ENCODE measurements at places on chromosomes 13 and 19.

- DNase-seq = peak; percentile 33
These were observed 5.3 kb upstream of the CD79A start for GRCh38 chr19:41871573-41872383.

DNA sequence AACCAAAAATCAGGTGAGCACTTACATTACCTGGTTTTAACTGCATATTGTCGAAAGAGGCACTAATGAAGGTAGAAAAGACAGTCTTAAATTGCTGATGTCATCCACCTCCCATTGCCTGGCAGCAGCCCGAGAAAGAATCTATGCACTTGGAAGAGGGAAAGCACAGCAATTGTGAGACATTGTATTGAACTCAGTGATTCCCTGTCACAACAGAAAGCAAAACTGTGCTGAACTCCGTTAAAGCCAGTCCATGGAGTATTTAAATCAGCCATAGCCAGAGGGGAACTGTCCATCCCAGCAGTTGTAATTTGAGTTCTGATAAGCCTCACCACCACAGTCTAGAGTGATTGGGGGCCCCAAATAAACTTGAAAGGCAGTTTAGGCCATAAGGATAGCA is 466.6 kb upstream of the PCDH9 start:
- DNase-seq = peak; percentile 77

DNA sequence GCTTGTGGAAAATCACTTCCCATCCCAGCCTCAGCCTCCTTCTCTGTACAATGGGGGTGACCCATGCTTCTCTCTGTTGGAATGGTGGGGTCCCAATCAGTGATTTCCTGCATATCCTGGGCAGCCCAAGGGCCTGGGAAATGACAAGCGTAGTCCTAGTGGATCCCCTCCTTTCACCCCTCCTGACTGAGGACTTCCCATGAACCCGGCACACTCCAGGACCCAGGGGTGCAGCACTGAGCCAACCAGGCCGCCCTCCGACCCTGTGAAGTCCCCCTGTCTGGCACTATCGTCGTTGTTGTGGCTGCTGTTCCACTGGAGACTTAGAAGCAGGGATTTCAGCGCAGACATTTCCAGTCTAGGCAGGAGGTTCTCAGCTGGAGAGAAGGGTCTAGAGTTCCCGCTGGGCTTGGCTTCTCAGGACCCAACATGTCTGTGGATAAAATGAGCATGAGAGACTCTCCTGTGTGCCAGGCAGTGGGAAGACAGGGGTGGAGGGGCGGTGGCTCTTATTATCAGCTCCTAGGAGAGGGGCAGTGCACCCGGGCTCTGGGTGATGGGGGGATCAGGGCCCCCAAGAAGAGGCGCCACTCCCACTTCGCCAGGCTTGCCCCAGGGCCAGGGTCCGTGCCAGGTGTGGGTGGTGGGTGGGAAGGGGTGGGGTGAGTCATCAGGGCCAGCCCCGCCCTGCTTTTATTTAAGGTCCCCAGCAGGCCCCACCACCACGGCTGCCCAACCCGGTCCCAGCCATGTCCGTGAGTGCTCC is at the start of gene LGALS7B:
TSS of gene LGALS7B (plus strand) at position 723 of the 766 bp plus-strand sequence. CDS start at position 750, 27 bp downstream.
- DNase-seq = no peak

DNA sequence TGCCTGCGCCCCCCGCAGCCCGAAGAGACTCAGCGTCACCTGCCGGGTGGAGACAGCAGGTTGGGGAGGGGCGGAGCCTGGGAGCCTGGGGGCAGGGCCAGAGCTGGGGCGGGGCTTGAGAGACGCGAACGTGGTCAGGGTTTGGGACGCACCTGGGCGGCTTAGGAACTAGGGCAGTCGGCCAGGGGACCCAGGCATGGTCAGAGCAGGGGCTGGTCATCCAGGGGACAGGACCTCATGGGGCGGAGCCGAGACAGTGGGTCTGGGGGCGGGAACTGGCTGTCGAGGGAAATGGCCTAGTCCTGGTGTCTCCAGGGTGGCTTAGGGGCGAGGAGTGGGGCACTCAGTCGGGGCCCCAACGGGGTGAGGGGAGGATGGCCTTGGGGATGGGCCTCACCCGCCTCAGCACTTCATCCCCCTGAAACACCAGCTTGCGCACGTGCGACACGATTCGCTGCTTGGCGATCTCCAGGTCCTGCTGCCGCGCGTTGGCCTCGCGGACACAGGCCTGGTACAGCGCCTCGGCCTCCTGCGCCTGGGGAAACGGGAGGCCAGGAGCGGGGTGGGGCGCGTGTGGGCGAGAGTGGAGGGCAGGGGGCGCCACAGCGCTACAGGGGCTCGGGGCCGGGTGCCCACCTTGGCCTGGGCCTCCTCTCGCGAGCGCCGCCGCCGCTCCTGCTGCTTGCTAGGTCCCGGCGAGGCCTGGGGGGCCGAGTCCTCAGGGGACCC is 5.8 kb downstream of the GMIP start:
- DNase-seq = no peak

- no peak for DNase-seq
These were observed 41.8 kb downstream of the RNASEH2B start for GRCh38 chr13:50951366-50951765.

DNA sequence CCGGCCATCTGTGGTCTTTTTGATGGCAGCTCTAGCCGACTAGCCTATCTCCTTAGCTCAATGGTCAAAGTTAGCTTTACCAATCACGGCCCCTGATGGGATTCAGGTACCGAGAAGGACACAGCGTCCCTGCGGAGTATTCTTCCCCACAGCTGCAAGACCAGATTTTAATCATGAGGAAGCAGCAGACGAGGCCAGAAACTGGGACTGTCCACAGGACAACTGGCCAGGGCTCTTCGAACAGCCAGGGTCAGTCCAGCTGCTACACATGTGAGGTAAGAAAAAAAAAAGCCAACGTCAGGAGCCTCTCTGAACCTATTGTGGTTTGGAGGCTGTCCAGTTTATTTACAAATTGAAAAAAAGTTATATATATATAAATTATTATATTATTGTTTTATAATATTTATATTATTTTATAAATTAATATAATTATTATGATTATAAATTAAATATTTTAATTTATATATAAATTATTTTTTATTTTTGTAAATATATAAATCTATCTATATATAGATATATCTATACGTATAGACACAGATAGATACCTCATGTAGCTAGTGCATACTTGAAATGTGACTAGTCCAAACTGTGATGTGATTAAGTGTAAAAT is 10.8 kb downstream of the RINL start:
- DNase-seq = no peak

DNA sequence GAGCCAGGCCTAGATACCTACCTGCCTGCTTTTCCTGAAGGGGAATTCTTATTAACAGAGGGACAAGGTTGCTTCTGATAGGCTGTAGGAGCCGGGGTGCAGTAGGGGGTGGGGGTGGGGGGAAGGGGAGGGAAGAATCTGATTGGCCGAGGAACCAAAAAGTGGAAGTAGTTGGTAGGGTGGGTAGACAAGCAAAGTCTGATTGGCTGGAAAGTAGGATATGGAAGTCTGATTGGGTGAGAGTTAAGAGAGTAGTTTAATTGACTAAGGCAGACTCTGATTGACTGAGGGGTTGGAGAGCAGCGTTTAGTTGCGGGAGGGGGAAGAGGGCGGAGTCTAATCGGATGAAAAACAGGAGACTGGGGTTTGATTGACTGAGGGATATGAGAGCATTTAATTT is 9.4 kb upstream of the CYP4F22 start:
- DNase-seq = peak; percentile 94

GRCh38 chr13:75843991-75844390 is 207.9 kb downstream of the LMO7 start:
- DNase-seq = no peak

GRCh38 chr13:24184265-24184841 is 23.8 kb downstream of the SPATA13 start:
- DNase-seq = no peak

DNA sequence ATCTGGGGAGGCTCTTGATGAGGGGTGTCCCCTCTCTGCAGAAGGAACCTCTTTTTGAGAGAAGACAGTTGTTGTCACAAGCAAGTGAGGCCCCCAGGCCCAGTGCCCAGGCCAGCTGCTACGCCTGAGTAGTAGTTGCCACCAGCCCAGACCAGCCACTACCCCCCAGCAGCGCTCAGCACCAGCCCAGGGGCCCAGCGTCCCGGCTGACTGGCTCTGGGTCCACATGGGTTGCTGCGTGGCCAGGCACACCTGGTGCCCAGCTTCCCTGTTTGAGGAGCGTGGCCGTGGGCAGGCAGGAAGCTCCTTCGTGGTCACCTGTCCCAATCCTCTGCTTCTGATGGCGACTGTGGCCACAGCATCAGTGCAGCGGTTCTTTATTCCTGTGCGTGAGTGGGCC is 84.7 kb downstream of the KDM4B start:
- no peak for DNase-seq

DNA sequence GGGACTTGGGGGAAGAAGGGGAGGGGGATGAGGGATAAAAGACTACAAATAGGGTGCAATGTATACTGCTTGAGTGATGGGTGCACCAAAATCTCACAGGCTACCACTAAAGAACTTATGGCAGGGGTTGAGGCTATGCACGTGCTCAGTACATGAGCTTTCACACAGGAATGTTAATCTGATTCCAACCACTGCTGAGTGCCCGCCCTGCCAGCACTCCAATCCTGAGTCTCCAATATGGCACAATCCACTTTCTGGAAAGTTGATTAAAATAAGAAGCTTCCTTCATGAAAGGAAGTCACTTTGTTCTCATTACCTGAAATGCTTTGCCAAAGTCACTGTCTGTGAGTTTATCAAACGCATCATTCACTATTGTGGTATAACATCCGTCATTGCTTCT is 463.0 kb downstream of the IRS2 start:
- no peak for DNase-seq

GRCh38 chr19:11265785-11266236 is 3.5 kb upstream of the DOCK6 start:
- no peak for DNase-seq

GRCh38 chr13:19882231-19882630 is 18.8 kb upstream of the ZMYM5 start:
- DNase-seq = no peak

- no peak for DNase-seq
These were observed 71.2 kb downstream of the ING1 start for GRCh38 chr13:110784704-110785103.

DNA sequence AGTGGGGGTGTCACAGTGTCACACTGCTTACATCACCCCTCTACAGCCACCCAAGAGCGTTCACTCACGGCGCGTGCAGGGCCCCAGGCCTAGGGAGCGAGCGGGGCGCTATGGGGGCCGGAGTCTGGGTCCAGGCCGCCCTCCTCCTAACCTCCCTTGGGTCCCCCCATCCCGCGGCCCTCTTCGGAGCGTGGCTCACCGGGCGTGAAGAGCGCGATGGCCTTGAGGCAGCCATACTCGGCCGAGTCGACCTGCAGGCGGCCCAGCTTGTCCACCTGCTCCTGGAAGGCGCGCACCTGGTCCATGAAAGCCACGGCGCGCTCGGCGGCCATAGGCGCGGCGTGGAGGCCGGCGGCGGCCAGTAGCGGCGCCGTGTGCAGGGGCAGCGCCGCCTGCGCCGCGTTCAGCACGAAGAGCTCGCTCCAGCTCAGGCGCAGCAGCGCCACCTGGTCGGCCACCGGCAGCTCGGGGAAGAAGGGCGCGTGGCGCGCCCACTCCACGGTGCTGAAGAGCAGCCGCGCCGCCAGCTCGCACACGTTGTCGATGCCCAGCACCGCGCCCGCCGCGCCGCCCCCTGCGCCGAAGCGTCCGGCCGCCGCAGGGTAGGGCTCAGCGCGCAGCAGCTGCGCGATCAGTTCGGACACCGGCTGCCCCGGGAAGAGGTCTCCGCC is 9.4 kb downstream of the OCEL1 start:
- DNase-seq = peak; percentile 91

DNA sequence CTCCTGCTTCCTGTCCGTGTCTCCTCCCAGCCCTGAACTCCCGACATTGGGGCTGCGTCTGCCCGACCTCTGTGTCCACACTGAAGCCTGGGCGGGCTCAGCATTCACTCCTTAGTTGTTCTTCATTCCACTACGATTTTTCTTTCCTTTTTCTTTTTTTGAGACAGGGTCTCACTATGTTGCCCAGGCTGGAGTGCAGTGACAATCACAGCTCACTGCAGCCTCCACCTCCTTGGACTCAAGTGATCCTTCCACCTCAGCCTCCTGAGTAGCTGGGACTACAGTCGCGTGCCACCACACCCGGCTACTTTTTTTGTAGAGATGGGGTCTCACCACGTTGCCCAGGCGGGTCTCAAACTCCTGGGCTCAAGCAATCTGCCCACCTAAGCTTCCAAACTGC is 23.5 kb upstream of the SIGLEC11 start:
- no peak for DNase-seq

- peak; percentile 46 for DNase-seq
These were observed 178.4 kb downstream of the FGF9 start for GRCh38 chr13:21849323-21849722.

DNA sequence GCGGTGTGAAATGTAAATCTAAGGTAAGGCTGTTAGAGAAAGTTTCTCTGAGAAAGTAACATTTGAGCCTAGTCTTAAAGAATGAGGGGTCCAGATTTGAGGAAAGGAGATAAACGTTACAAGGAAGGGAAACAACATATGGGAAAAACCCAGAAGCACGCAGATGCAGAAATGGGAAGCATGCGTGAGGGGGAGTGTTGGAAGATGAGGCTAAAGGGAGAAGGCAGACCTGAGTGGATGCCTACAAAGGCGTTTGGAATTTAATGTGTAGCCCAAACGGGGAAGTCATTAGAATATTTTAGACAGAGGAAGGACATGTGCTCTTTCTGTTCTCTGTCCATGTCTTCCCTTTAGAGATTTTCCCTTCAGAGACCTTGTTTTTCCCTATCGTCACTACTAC is 61.0 kb downstream of the TPT1 start:
- DNase-seq = no peak

DNA sequence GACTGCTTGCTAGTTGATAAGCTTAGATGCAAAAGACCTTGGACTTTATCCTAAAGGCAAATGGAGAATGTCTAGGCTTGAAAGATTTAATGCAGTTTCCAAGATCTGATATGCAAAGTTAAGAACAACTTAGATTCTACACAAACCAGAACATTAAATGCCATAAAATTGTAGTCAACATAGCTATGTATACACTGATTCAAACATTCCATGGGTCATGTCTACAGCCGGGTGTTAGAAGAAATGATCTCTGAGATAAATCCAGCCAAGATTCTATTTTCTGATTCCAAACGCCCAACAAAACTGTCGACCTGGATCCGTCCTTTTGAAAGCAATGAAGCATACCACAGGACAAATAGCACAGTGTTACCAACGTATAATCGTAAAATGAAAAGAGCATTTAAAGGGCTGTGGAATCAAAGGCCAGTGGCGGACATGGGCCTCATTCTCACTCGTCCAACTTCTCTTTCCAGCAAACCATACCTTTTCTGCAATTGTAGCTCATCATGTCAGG is 52.7 kb downstream of the KCTD12 start:
- no peak for DNase-seq

All from OCI-M1 (cell line).